NCI-H187 (cell line): ENCODE measurements at places on chromosomes 4 and X.

- DNase-seq, result peak; percentile 3
These were observed 151.8 kb downstream of the SLC7A11 start for GRCh38 chr4:138090150-138090917.

GRCh38 chrX:41176263-41176662 is 91.0 kb downstream of the USP9X start:
- no peak for DNase-seq

DNA sequence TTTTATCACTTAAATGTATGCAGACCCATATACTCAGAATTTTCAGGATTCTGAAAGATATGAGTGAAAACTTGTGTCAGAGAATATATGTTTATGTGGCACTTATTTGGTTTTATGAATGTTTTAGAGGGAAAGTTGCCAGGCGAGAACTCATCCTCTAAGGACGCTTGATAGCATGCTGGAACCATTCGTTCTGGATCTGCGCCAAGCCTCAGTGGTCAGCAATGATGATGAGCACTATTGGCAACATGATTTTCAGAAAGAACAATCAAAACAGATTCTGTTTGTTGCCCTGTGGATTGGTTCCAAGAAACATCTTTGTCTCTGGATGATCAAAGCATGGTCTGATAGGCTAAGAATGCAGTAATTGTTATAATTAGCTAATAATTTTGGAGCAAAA is 32.1 kb upstream of the RAPGEF2 start:
- no peak for DNase-seq

GRCh38 chr4:32991663-32992062 is 2271.5 kb downstream of the PCDH7 start:
- DNase-seq, result no peak

DNA sequence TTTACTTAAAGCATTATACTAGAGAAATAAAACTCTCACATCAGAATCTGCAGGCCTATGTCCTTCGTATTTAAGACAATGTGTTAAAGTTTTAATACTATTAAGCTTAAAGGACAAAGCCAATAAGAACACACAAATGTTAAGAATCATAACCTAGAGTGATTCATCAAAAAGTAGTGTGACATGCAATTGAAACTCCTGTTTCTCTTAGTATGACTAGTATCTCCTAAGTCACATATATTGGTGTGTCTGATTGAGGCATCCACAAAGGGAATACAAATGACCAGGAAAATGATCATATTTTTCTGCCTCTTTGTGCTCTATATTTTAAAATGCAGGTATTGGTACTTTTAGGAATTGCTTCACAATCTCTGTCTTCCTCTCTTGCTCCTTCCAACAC is 23.8 kb downstream of the GPRASP3 start:
- no peak for DNase-seq

GRCh38 chrX:22323541-22323940 is 50.8 kb downstream of the CBLL2 start:
- DNase-seq, result no peak

DNA sequence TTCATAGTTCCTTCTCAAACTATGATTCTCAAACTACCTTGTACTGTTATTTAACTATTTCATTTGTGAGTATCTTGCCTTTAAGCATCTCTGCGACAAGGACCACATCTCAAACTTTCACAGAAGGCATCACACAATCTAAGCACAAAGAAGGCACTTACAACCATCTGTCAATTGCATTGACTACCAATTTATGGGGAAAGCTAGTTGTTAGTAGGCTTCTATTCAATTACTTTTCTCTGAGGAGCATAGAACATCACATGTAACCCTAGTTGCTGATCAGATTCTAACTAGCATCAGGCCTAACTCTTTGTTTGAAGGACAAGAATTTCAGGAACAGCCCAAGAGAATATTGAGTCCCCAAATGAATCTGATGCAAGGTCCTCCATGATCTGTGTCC is 74.9 kb downstream of the GPC3 start:
- DNase-seq, result no peak

GRCh38 chr4:181761156-181761555 is 482.0 kb upstream of the TENM3 start:
- DNase-seq, result no peak

GRCh38 chr4:108166441-108167315 is 2.1 kb downstream of the LEF1 start:
- no peak for DNase-seq

DNA sequence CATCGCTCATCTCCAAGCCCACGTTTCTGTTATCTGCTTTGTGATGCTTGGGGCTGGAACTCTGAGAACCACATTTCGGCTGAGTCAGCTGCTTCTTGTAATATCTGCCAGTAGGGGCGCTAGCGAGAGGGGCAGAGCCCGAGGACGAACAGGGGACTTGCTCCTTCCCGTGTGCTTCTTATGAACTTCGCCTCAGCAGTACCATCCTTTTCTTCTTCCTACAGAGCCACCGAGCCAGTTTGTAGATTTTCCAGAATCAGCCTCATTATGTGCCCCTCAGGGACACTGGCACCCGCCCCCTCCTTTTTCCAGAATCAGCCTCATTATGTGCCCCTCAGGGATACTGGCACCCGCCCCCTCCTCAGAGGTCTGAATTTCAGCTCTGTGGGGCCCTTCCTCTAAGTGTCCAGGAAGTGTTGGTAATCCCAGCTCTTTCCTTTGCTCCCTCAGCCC is 441.7 kb upstream of the RASGEF1B start:
- DNase-seq, result no peak

DNA sequence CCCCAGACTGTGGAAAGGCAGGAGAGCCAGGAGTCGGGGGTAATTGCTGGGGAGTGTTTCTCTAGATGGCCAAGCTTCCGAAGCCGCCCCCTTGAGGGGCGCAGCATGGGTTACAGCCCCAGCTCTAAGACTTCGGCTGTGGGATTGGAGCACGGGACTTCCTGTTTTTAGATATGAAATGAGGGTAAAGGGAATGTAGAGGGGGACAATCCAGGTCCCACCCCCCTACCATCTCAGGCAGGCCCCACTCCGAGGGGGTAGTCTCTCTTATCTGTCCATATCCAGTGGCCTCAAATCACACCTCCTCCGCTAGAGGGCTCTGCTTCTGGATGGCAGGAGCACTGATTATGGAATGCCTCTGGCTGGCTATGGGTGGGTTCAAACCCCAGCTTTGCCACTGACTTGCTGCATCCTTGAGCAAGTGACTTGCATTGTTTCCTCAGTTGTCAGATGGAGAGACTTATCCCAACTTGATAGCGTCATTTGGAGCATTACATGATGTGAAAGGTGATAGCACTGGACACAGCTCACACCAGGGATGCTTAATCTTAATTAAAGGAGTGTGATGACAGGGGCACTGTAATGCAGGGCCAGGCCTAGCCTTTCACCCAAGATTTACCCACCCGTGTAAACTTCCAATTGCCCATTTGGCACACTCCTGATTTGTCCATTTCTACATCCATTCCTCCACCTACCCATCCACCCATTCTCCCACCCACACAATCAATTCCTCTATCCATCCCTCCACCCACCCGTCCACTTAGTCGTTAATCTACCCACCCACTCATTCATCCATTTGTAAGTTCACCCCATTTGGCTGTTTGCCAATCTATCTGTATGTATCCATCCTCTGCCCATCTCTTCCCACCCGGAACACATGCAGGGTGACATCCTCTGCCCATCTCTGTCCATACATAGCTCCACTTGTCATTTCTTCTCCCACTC is 848 bp upstream of the KCND1 start:
- DNase-seq, result no peak

GRCh38 chrX:71175531-71175930 is 30.9 kb downstream of the NLGN3 start:
- no peak for DNase-seq

GRCh38 chrX:136157187-136157586 is 9.9 kb downstream of the FHL1 start:
- no peak for DNase-seq

DNA sequence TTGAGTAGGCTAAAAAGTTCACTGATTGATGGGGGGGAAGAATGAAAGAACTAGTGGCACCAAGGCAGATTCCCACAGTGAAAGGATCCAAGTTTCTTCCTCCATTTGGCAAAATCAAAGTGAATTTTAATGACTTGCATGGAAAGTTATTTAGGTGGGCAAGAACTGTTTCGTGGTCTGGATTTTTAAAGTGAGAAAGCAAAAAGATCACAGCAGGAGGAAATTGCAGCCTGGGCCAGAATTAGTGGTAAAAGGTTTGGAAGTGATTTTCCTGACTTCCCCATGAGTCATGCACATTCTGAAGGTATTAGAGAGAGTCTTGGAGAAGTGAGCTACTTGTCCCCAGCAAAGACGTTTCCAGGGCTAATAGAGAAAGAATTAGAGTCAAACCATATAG is 207.8 kb downstream of the ANTXR2 start:
- DNase-seq, result no peak

GRCh38 chrX:74351760-74352159 is 47.8 kb downstream of the ZCCHC13 start:
- no peak for DNase-seq

- DNase-seq, result no peak
These were observed 131.3 kb downstream of the MAB21L2 start for GRCh38 chr4:150713251-150713650.

- DNase-seq, result no peak
These were observed 188.9 kb downstream of the COL25A1 start for GRCh38 chr4:109113521-109113920.

DNA sequence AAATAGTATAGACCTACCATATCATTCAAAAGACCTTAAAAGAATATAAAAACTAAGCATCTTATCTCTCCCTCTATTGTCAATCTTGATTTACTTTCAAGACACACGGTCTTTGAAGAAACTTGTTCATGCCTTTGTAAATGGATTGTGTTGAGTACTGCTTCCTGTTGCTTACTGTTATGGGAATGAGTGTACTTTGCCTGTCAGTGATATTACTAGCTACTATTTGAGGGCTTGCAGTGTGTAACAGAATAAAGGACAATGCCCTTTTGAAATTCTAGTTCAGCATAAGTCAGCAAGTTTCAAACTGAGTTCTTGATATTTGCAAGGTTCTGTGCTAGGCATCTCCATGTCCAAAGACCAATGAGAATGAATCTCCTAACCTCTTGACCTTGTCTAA is 36.0 kb downstream of the CDKL5 start:
- no peak for DNase-seq

DNA sequence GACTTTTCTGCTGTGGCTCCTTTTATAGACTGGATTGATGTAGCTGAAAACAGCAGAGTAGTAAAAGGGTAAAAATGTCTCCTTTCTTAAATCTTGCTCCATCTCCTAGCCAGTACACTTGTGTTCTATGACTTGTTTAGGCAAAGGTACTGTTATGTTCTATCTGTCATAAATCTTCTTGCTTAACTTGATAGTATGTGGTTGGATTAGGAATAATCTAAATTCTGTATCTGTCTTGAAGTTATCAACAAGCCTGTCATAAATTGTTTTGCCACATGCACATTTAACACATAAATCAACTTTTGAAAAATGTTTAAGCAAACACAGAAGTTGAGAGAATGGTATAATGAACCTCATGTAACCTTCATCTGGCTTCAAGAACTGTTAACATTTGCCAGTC is 157.0 kb downstream of the FRAS1 start:
- DNase-seq, result no peak

GRCh38 chrX:69562904-69563578 is 52.9 kb upstream of the EDA start:
- DNase-seq, result no peak

GRCh38 chr4:84218031-84218430 is 281.1 kb downstream of the NKX6-1 start:
- DNase-seq, result no peak

GRCh38 chr4:156771171-156771837 is 200.3 kb downstream of the PDGFC start:
- no peak for DNase-seq

DNA sequence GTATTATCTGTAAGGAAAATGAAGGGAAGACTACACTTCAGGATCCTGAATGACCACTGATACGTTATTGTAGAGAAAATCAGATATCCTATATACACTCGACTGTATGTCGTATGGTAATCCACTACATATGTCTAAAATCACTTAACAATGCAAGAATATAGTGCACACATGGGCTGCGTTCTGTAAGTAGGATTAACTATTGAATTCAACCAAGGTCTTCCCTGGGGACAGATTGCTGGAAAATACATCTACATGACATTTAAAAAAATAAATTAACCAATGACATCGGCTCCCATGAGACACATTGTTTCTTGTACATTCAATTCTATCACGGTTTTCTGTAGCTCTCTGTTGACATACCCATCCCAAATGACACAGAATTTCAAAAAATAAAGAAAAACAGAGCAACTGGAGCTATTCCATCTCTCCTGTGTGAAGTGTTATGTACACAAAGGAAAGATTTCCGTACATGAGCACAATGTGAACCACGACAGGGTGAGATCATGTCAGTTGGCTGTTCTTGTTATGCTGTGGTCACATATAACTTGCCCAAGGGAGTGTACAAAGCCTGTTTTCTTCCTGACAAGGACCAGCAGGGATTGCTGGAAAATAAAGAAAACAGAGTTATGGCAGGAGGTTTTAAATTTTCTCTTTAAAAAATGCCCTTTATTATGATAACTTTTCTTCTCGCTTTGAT is 6.1 kb downstream of the ENOX2 start:
- no peak for DNase-seq

- DNase-seq, result no peak
These were observed 214.5 kb downstream of the NAF1 start for GRCh38 chr4:162952232-162952631.

GRCh38 chr4:8378776-8379175 is 61.7 kb downstream of the ACOX3 start:
- no peak for DNase-seq

- no peak for DNase-seq
These were observed 21.9 kb downstream of the TKTL1 start for GRCh38 chrX:154317391-154317995.

DNA sequence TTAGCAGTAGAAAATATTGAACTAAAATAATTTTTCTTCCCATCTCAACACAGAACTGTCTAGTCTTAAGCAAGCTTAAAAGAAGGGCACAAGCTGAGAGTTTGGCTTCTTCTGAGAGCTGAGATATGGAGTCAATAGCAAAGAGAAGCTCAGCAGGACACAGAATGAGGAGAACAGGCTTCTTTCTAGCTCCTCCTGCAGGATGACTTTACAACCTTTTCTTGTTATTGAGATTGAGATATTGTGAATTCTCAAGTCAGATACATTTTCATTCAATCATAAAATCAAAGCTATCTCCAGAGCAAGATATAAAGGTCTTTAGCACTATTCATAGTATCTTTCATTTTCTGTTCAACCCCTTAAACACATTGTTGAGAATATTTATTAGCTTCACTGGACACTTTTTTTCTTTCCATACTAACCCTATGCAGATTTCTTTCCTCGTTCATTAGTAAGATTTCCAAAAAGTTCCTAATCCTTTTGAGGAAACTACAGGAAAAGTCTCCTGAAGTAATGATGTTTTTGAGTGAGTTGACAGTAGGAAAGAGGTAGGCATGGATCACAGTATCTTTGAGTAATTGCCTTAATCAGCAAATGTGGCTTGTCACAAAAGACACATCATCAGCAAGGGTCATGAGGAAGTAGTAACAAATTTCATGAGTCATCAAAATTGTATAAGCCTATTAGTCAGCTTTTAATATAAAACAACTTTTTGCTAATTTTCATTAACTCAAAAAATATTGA is 17.8 kb upstream of the CXCL3 start:
- DNase-seq, result no peak

DNA sequence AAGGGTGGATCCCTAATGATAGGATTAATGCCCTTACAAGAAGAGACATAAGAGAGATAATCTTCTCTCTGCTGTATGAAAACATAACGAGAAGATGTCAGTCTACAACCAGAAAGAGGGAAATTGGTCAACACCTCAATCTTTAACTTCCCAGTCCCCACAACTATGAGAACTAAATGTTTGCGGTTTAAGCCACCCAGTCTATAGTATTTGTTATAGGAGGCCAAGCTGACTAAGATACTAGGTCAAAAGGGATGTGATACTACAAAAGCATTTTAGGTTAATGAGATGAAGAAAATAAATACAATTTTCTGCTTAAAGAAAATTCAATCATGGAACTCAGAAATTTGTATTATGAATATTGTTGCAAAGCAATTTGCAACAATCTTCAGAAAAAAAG is 55.4 kb upstream of the LHFPL1 start:
- DNase-seq, result no peak
